ENCODE measurements at places on chromosomes 16 and 17. TPM values are rescaled to one million over a fixed set of nuclear protein-coding genes. Genes with fewer than 3 reads are reported as not detected.

RAB11FIP4 gene
- total RNA-seq = 1.7 TPM

ZDHHC1 gene
- 6.9 TPM for total RNA-seq

GPR142 gene
- total RNA-seq = not detected

CHST4 gene
- total RNA-seq = not detected

C17orf75 gene
- total RNA-seq = 24.6 TPM

CDC42EP4 gene
- total RNA-seq = 64.1 TPM

PRSS36 gene
- total RNA-seq = 1.1 TPM

CD300H gene
- total RNA-seq = 0.27 TPM

ABCA8 gene
- total RNA-seq = 0.33 TPM

MATCAP1 gene
- 9.0 TPM for total RNA-seq

KRTAP4-1 gene
- total RNA-seq = 0.10 TPM

SLC47A1 gene
- total RNA-seq = 20.2 TPM

KRT10 gene
- total RNA-seq = 120 TPM

TMEM238L gene
- not detected for total RNA-seq

PITPNM3 gene
- total RNA-seq = 2.1 TPM

CHST5 gene
- total RNA-seq = 0.16 TPM

MYL4 gene
- total RNA-seq = not detected

CPHXL2 gene
- not detected for total RNA-seq

C16orf89 gene
- total RNA-seq = not detected

GPRC5C gene
- total RNA-seq = 62.9 TPM

PDILT gene
- total RNA-seq = not detected

TBC1D3B gene
- total RNA-seq = 2.5 TPM

KRTAP1-5 gene
- total RNA-seq = not detected

CBX1 gene
- total RNA-seq = 76.1 TPM

KRT37 gene
- total RNA-seq = not detected

PRR35 gene
- total RNA-seq = 0.16 TPM
